ENCODE measurements at places on chromosomes 1 and 21.

GRCh38 chr1:12669529-12670068 lies 25.7 kb downstream of the AADACL4 start:
- DNase-seq: no peak

GRCh38 chr1:85911742-85912141 lies 203.5 kb upstream of the ZNHIT6 start:
- peak; percentile 20 for DNase-seq

DNA sequence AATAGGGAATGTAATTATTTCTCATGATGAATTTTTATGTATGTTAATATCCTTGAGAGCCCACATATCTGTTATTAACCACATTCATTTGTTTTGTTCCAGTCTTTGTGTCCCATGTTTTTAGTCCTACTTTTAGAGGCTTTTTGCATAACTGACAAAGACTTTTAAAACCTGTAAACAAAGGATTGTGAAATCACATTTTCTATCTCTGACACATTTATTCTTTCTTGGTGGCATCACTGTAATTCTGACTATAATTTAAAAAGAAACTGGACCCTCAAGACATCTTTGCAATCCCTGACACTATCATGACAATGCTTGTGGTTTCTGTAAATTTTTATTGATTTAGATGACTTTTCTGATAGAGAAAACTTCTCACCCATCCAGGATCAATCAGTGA lies 313.1 kb downstream of the SIPA1L2 start:
- DNase-seq: no peak

DNA sequence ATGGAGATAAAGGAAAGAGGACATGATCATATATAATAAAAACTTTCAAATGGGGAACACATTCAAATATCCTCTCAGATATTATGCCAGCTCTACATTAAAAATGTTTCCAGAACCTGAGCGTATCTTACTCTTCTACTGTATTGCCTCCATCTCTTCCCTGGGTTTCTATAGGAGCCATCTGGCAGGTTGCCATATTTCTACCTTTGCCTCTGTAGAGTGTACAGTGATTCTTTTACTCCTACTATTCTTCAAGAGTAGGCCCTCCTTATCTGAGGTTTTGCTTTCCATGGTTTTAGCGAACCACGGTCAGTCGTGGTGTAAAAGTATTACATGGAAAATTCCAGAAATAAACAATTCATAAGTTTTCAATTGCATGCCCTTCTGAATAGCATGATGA lies 259.5 kb downstream of the GRIK1 start:
- no peak for DNase-seq

- DNase-seq: no peak
Measured at GRCh38 chr1:232883992-232884661, 66.3 kb upstream of the NTPCR start.

GRCh38 chr1:233393926-233394680 lies 66.6 kb downstream of the MAP3K21 start:
- peak; percentile 84 for DNase-seq

DNA sequence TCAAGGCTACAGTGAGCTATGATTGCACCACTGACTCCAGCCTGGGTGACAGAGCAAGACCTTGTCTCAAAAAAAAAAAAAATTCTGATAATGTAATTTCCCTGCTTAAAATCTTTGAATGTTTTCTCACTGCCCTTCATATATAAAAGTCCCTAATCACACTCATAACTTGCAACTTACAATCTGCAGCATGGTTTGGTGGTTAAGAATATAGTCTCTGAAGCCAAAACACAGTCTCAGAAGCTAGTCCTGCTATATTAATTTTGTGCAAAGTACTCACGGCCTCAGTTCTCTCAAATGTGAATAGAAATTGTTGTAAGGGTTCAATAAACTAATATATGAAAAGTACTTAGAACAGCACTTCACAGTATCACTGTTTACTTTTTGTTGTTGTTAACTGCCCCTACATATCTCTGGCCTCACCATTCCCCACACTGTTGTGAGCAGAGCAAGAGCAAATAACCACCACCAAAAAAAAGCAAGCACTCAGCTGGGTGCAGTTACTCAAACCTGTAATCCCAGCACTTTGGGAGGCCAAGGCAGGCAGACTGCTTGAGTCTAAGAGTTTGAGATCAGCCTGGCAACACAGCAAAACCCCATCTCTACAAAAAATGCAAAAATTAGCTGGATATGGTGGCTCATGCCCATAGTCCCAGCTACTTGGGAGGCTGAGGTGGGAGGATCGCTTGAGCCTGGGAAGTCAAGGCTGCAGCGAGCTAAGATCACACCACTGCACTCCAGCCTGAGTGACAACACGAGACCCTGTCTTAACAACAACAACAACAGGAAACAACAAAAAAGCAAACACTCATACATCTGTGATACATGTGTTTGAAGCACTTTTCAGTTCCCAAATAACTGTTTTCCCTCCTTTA lies 22.4 kb downstream of the ASH1L start:
- no peak for DNase-seq

DNA sequence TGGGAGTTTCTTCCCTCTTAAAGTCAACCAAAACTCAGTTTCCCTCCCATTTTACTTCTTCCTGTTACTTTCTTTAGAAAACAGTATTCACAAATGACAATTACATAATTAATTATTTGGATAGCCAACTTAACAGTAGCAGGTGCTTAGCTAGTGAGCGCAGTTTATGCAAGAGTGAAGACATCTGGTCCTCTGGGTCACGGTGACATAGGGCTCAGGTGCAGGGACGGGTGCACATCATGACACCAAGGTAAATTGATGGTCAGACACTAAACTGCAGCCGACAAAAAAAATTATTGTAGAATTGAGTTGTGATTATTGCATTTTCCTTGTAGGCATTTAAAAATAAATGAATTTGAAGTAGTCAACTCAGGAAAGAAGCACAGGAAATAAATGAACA lies 142.0 kb upstream of the KCTD3 start:
- DNase-seq: no peak

GRCh38 chr1:99445486-99445885 lies 181.2 kb downstream of the PLPPR4 start:
- no peak for DNase-seq

DNA sequence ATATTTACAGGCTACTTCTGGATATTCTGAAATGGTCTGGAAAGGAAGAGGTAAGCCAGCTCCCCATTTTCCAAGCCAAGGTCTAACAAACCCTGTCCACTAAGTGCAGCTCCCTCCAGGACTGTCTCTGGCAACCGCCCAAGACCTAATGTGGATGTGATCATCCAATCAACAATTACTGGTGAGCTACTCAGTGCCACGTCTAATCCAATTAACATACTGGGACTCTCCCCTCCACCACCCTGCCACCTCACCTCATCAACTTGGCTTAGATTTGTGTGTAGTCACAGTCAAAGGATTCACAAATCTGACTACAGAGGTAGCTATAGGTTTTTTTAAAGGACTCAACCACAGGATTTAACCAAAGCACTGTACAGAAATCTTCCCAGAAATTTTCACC lies 25.4 kb upstream of the S100A7 start:
- DNase-seq: peak; percentile 99

GRCh38 chr1:79847700-79848099 lies 841.2 kb upstream of the ADGRL4 start:
- DNase-seq: peak; percentile 4

- DNase-seq: no peak
Measured at GRCh38 chr21:34706337-34706736, 37.5 kb downstream of the CLIC6 start.

GRCh38 chr1:13769212-13769611 lies 69.2 kb downstream of the PRDM2 start:
- DNase-seq: no peak

DNA sequence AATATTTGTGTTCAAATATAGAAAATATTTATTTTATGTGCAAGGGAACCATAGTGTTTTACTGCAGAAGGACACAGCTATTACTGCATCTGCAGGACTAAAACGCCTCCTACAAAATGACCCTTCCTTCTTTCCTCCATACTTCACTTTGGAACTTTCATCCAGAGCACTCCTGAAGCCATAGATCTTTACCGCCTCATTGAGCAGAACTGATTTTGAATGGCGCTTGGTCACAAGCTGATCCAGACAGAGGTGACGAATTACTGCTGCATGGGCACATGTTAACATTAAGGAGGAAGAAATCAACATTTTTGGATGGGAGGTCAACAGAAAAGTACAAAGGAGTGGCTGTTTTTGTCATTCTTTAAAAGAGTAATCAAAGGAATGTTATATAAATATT lies 931.6 kb downstream of the NCAM2 start:
- DNase-seq: no peak

DNA sequence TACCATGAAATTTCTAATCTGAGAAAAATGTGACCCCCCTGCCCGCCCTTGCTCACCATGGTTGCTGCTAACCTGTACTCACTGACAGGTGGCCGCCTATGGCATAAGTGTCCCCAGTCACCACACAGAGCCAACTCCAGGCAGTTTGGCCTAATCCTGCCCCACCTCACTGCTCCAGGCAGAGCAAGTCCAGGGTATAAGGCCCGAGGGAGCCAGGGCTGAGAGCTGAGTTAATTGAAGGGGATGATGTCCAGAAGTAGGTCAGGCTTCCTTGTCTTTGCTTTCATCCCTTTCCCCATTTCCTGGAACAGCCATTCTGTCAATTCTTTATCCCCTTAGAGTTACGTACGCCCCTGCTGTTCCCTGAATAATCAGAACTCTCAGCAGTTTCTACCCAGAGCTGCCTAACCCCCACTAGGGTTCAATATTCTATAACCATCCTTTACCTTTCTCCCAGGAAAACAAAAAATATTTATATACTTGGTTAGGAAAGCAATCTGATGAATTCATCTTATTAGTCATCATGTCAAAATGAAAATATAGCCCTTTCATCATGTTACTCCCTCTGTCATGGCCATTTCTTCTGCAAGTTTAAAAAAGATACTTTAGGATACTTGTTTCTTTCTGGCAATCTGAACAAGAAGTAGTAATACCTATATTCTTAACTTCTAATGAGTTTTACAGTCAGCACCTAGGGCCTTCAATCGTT lies 29.4 kb upstream of the CD101 start:
- DNase-seq: no peak

- no peak for DNase-seq
Measured at GRCh38 chr1:204327359-204327758, 32.4 kb downstream of the PLEKHA6 start.

GRCh38 chr1:116808200-116808847 lies 54.1 kb downstream of the CD2 start:
- peak; percentile 33 for DNase-seq

DNA sequence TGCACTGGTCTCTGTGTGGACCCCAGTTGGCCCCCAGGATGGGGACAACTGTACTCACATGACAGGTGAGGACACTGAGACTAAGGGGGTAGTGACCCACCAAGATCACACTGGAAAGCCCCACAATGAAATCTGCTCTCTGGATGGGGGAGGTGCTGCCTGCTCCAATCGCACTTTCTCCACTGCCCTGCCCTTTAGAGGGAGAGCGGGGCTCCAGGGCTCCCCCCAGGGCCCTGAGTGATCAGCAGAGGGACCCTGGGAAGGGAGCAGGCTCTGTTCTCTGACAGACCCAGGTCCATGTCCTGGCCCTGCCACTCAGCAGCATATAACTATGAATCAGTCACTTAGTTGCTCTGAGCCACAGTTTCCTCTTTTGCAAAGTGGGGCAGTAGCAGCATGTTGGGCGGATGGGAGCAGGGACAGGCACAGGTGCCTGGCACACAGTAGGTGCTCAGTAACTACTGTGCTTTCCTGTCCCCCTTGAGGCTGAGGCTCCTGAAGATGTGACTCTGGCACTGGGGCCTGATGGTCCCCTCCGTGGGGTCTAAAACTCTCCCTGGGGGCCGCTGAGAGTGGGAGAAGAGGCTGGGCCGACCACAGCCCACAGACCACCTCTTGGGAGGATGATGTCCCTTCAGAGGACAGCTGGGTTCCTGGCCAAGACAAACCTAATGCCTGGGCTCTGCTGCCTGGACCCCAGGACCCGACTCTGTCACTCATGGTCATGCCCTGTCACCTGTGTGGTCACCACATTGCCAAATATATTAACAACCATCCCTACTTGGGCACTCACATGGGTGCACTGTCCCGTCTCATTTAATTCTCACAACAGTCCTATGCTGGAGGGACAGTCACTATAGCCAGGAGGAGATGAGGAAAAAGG lies 222.7 kb downstream of the PTPRU start:
- DNase-seq: no peak

- no peak for DNase-seq
Measured at GRCh38 chr1:47827109-47827508, 170.1 kb downstream of the TRABD2B start.

- no peak for DNase-seq
Measured at GRCh38 chr1:182484067-182484466, 34.1 kb downstream of the RGSL1 start.

GRCh38 chr1:219412772-219413171 lies 200.1 kb downstream of the ZC3H11B start:
- DNase-seq: no peak

DNA sequence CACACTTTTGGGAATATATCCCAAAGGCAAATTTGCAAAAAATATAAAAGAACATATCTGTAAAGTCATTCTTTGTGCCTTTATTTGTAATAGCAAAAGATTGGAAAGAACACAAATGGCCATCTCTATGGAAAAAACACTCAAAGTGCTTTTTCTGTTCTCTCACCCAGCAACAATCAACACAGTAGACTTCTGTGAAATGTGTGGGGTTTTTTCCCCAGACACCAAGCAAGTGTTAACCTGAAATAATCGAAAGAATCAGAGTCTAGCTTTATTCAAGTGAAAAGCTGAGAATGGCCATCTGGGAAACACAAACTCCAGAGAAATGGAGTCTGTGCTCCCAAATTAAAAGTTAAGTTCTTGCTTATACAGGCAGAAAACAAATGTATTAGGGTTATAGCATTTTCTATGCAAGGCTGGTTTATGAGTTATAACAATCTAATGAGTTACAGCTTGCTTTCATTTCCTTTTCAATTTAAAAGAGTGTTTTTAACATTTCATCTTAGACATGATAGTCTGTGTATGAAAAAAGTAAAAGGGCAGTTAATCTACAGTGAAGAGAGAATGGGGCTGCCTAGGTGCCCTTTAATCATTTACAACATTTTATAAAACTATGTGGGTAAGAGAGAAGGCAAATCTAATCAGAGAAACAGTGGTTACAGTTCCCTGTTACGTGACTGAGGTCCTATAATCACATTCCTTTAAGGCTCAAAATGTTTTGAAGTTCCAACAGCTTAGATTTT lies 46.6 kb downstream of the SLC30A7 start:
- DNase-seq: no peak

GRCh38 chr1:1235016-1235744 lies 3.1 kb downstream of the B3GALT6 start:
- no peak for DNase-seq

DNA sequence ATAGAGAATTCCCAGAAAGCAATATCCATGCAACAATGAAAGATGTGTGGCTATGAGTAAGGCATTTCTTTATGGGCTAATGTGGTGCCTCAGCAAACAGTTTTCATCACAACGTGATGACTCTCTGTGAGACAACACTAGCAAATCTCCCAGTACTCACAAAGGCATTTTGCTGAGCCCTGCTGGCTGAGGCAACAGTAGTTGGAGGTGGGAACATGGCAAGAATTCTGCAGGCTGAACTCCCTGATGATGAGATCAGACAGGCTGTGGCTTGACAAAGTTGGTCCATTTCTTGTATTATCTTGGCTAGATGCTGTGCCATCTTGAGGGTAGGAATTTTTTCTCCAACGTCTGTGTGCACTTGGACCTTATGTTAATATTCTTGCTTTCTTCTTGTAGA lies 24.6 kb downstream of the PROX1 start:
- no peak for DNase-seq

Data from NCI-H69 (cell line).